ENCODE measurements at places on chromosomes 1 and 21.
A peak's percentile ranks its signal among the peaks of the same experiment; 100 is the strongest.

DNA sequence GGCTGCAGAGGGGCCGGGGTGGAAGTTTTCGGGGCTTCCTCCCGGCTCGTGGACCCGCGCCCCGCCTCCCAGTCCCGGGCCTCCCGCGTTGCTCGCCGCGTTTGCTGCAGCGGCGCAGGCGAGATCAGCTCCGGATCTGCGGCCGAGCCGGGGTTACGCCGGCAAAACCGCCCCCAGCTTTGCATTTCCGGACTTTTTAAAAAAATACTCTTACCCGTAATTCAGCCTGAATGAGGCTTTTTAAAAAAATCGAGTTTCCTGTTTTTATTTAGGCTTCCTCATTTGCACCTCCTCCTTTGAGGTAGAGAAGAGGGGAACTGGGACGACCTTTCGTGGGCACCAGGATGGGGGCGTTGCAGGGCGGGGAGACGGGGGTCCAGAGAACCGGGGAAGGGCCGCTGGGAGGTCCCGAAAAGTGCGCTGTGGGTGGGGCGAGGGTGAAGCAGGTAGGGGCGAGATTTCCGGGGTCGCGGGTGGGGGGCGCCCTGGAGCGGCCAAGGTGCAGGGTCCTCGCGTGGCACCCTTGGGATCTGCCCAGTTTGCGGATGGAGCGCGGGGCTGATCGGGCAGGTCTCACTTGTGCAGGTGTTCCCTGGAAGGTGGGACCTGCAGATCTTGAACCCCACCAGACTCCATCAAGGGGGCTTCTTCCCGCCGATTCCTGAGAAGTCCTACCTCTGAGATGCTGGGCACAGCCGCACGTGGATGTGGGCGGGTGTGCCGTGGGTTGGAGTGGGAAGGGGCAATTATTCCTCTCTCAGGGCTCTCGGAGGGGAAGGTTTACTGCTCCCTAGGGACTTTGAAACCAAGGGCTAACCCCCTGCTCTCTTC lies 1.1 kb downstream of the PIK3CD start:
- DNase-seq: no peak

DNA sequence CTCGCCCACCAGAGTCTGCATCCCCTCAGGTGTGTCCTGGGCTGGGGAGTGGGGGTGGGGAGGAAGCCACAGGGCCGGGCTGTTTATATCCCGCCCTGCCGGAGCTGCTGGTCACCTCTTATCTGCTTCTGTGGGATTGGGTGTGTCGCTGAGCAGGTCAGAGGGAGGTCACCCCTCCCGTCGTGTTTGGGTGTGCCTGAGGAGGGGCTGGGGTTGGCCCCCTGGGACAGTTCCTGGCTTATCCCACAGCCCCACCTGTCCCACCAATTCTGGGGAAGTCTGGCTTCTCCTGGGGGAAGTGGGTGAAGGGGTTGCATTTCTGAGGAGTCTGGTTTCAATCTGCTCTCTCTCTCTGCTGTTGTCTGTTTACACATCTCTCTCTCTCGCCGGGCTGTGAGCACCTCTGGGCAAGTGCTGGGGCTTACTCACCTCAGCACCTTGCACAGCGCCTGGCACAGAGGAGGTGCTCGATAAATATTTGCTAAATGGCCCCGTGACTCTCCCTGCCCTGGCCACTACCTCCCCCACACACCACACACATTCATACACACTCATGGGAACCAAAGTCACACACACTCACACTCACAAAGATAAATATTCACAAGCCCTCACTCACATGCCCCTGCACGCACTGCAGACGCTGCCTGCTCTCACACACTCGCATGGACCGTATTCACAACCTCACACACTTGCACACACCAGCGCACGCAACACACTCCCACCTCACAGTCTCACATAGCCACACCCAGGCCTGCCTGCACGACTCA lies 8.3 kb downstream of the ELF3 start:
- DNase-seq: no peak

- DNase-seq: no peak
Measured at GRCh38 chr1:71043065-71043464, 4.6 kb downstream of the PTGER3 start.

DNA sequence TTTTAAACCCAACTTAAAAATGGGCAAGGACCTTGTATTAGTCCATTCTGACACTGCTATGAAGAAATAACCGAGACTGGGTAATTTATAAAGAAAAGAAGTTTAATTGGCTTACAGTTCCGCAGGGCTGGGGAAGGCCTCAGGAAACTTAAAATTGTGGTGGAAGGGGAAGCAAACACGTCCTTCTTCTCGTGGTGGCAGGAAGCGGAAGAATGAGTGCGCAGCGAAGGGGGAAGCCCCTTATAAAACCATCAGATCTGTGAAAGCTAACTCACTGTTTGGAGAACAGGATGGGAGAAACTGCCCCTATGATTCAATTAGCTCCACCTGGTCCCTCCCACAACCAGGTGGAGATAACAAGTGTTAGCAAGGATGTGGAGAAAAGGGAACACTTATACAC lies 237.7 kb downstream of the SEC16B start:
- DNase-seq: no peak

GRCh38 chr1:223223091-223223995 lies 80.3 kb upstream of the TLR5 start:
- DNase-seq: no peak

- DNase-seq: no peak
Measured at GRCh38 chr1:24981631-24982005, 51.5 kb upstream of the RUNX3 start.

- no peak for DNase-seq
Measured at GRCh38 chr1:211928290-211928801, 97.8 kb upstream of the LPGAT1 start.

GRCh38 chr1:60891281-60891680 lies 191.1 kb upstream of the NFIA start:
- no peak for DNase-seq

DNA sequence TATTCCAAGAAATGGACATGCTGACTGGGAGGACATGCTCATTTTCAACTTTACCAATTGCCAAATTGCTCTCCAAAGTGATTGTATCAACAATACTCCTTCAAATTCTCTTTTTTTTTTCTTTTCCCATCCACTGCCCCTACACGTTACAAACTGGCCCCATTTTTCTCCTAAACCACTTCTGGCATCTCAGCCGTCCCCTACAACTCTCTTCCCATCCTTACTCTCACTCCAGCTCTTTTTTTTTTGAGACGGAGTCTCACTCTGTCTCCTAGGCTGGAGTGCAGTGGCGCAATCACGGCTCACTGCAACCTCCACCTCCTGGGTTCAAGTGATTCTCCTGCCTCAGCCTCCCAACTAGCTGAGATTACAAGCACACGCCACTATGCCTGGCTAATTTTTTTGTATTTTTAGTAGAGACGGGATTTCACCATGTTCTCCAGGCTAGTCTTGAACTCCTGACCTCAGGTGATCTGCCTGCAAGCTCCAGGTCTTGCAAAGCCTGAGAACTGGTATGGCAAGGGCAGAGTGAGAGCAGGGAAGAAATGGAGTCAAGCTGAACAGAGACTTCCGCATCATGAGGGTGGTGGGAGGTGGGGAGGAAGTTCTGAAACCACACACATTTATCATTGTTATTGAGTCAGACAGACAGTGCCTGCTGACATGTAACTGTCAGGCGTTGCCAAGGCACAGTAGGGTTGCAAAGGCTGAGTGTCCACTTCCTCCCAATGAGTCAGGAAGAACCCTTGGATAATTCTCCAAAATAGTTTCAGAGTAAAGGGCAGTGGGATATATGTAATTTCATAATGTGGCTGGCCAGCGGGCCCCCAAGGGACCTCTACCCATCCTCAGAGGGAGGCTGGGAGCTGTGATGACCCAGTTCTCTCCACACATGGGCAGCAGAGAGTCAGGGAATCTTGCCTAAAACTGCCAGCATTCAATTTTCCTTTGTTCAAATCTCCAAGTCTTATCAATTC lies 17.4 kb downstream of the CELA3A start:
- peak; percentile 82 for DNase-seq

- DNase-seq: no peak
Measured at GRCh38 chr1:92854101-92854785, 22.4 kb downstream of the RPL5 start.

- DNase-seq: no peak
Measured at GRCh38 chr1:116768416-116769103, 14.3 kb downstream of the CD2 start.

DNA sequence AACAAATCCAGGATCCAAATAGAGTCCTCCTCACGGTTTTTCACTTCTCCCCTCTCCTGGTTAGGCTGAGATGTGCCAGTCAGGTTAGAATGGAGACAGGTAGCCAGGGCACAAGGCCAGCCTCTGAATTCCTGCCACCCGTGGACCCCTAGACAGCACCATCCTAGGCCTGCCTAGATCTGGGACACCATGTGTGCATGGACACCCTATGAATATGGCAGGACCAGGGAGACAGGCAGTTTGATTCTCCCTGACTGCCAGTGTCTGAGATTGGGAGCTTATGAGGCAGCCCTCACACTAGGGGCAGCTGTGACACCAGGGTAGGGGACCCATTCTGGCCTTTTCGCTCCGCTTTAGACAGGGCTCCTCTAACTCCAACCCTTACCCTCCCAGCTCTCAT lies 7.5 kb downstream of the AVPR1B start:
- no peak for DNase-seq

GRCh38 chr21:33198346-33199099 lies 31.2 kb upstream of the IFNAR2 start:
- DNase-seq: no peak

DNA sequence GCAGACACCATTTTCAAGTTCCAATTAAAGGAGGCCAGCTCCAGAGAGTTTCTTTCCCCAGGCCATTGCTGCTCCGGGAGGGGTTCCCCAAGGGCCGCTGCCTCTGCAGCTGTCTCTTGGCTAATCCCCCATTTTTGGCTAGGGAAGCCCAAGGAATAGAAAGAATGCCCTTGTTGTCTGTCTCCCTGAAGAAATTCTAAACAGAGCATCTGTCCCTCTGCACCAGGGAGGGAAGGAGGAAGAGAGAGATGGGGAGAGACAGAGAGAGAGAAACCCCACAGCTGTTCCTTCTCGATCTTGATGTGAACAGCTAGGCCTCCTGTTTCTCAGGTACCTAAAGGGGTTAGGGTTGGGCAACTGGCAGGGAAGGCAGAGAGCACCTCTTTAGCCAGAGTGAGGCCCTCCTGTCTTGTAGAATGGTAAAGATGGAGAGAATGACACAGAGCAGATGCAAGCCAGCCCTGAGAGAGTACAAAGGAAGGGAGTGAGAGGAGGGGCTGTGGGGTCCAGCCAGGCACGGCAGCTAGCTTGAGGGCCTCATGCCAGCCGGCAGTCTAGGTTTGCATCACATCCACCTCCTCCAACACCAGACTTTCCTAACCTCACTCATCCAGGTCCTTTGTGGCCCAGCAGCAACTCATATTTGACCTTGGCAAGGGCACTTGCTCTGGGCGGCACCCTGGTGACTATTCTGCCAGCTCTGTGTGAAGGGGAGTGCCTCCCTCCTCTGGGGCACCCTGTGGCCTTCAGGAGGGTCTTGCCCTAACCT lies 13.1 kb downstream of the OPTC start:
- peak; percentile 42 for DNase-seq

DNA sequence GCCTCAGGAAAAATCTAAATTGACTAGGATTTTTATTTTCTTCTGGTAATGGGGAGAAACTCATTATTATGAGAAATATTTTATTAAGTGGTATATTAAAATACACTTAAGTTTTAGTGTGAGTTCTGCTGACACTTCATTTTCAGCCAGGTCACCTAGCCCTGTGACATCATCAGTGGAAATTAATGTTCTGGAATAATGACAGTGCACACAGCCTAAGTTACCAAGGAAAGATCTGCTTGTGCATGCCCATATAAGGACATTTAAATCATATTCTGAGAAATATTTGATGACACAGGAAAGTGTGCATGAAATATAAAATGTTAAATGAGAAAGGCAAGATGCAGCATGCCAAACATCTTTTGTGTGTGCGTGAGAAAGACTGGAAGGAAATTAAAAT lies 102.0 kb downstream of the KIF14 start:
- DNase-seq: no peak

DNA sequence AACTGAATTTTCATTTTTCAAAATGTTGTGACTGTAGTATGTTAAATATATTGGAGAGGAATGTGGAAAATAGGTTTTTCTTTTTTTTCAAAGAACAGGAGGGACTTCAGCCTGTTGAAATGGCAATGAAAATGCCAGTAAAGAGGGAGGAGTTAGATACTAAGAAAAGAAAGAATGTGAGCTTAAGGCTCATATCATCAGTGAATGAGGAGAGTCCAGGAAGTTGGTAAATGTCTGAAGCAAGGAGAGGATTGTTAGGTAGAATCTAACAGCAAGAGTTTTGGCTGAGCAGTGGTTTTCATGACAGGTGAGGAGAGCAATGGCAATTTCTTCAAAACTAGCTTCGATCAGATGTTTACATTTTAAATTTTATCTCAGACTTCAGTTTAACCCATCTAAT lies 43.0 kb downstream of the PLA2G4A start:
- DNase-seq: no peak

GRCh38 chr1:242057745-242058115 lies 58.8 kb upstream of the MAP1LC3C start:
- DNase-seq: no peak

DNA sequence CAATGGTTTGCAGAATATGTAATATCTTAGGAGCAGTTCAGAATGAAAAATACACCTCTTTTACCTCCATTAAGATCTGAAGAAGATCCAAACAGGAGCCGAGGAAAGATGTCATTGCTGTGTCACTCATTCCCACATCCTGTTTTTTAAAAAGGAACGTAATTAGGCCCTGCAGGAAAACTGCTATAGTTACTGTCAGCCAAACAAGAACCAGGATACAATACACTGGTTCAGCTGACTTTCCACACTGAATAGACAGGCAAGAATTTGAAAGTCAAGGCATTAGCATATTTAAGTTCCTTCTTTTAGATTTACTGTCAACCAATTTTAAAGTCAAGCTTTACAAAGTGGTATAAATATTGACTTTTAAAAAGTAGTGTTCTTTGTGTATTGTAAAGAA lies 63.8 kb downstream of the IARS2 start:
- no peak for DNase-seq

DNA sequence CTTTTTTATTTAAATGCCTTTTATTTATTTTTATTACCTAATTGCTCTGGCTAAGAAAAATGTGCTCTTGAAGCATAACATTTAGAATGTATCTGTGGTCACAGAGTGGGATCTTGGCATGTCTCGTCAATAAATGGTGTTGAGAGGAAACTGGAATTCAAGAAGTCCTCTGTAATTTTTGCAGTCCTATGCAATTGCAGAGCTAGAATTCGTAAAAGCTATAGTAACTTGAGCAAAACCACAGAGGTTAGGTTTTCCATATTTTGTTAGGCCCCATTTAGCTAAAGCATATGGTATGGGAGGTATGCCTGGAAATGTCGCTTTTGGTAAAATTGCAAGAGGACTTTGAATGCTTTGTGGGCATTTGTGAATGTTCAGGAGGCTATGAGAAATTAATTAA lies 466.7 kb upstream of the NFIA start:
- no peak for DNase-seq
